ENCODE measurements at places on chromosomes 3 and 15.

GRCh38 chr3:49007771-49008528, 759 bp downstream of the WDR6 start:
- peak; percentile 75 for DNase-seq

DNA sequence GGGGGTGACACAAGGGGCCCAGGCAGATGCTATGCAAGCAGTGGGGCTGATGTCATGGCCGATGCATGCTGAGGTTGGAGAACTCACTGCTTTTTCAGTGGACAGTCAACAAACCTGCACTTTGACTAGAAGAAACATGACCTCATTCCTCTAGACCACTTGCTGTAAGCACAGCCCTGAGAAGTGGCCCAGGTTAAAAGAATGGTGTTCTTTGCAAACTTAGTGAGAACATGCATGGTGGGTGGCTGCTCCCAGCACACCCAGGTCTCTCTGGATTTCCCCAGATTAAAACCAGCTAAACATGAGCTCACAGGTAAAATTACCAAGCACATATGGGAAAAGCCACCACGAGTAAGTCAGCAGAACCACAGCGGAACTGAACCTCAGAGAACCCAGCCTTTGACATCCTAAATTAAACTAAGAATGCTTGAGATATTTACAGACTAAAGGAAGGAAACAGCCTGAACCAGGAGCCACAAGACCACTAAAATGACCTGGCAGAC, 15.5 kb downstream of the DLEC1 start:
- no peak for DNase-seq

DNA sequence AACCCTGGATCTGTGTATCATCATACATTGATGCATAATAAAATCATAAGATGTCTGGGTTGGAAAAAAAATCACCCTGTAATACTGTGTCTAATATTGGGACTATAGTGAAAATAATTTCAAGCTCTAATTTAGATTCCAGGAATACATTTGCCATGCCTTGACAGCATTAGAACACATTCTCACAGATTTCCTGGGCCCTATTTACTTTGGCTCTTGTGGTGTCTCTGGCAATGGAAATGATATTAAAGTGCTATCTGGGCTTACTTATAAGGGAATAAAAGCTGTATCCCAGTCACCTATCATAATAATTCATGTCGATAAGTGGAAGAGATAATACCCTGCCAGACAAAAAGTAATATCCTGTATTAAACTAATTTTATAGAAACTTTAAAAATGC, 472.0 kb downstream of the ZPLD1 start:
- DNase-seq: no peak

DNA sequence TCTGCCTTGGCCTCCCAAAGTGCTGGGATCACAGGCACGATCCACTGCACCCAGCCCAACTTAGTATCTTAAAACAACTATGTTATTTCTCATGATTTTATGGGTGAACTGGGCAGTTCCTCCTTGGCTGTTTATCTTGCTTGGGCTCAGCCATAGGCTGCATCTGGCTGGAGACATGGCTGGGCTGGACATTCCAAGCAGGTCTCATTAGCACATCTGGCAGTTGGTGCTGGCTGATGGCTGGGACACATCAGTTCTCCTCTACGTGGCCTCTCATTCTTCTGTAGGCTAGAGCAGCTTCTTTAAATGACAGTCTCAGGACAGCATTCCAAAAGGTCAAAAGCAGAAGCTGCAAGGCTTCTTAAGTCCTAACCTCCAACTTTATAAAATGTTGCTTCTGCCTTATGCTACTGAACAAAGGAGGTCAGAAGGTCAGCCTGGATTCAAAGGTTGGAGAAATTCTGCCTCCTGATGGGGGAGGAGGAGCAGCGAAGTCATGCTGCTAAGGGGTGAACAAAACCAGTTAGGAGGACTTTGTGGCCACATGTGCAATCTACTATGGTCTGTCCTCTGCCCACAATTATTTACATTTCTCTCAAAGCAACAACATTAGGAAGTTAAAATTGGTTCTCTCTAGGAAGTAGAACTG, 144.0 kb downstream of the AQP9 start:
- DNase-seq: no peak

DNA sequence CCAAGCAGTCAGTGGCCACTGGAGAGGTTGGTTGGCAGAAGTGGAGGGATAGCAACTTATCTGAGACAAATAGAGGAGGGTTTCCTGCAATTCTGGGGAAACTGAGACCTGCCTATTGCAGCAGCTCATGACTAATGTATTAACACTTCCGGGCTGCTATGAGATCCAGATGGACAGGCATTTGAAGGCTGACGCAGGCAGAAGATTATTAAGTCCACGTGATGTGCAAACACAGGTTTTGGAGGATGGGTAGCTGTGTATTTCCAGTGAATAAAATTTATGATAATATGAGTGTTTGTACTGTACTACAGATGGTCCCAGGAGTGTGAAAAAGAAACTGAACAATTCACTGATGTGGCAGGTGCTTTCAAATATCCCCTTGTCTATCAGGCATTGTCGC, 28.5 kb upstream of the CFAP161 start:
- no peak for DNase-seq

DNA sequence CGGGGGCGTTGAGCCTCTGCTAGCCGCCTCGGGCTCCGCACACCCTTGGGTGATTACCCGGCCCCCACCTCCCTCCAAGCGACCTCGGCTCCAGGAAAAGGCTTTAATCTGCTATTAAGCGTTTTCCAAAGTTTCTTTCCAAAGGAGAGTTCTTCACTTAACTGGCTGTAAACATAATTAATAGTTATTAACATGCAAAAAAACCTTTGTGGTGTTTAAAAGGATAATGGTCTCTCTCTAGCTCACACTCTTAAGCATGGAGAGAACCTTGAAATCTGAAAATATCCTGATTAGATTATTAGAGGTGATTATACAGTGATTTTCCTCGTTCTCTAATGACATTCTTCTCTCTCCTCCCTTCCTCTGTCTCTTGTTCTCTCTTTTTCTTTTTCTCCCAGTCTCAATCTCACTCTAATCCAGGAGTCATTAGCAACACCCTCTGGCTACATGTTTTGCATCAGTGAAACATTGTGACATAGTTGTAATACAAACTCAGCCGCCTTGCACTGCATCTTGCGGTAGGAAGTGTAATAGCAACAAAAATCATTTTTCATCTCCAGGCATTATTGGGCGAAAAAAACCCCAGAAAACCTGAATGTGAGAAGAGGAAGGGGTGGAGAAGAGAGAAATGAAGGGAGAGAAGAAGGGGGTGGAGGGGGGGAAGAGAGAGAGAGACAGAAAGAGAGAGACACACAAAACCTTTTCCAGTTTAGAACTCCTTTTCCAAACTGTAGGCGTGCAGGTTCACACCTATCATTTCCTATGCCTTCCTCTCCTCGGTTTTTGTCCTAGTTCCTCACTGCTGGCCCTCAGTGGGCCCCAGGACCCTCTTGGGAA, 24.4 kb downstream of the NR2F2 start:
- DNase-seq: no peak

GRCh38 chr3:100496711-100497261, 4.4 kb downstream of the TMEM45A start:
- no peak for DNase-seq

- peak; percentile 26 for DNase-seq
Measured at GRCh38 chr15:55267401-55268175, 22.0 kb downstream of the RAB27A start.

DNA sequence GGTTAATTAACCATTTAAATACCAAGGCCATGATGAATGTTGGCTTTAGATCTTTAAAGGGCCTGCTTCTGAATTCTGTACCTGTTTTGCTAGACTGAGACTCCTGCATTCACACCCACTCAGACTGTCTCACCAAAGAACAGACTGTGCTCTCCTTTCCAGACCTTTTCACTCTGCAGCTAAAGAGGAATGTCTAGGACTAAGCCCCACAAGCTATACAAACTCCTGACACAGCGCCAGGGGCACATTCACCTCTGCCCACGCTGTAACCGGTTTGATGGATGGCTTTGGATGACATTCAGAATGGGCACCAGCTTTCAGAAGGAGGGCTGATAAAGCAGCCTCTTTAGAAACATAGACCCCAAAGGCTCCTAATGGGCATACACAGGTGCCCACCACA, 200.1 kb downstream of the KCNMB2 start:
- DNase-seq: no peak

DNA sequence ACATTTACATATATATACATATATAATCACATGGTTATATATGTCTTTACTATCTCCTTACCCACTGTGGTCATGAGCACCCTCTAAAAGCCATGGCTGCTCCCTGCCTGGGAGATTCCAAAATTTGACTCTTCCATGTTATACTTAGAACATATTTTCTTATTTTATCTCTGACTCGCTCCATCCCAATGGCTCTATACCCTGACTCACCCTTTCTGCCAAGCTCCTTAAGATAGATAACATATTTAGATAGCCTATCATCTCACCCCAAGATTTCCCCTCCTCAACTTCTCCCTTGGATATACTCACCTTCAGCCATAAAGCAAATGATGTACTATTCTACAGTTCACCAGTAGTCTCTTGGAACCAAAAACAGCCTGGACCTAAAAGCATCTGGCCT, 65.1 kb downstream of the CD200R1L start:
- DNase-seq: no peak

DNA sequence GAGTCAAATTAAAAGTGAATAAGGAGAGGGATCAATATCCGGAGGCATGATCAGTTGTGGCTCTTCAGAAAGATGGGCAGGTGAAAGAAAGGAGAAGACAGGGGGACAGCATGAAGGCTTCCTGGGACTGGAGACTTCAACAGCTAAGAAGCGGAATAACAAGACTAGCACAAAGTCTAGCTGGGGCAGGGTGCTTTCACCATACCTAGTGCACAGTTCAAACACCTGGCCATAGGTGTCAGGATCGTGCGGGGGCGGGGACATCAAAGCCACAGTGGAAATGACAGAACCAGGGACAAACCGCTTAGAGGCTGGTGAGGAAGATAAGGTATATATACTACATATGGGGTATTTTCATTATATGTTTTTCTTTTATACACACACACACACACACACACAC, 66.2 kb upstream of the FOXP1 start:
- no peak for DNase-seq

- DNase-seq: no peak
Measured at GRCh38 chr15:29815000-29815710, 7.1 kb downstream of the TJP1 start.

- DNase-seq: no peak
Measured at GRCh38 chr15:70023064-70023768, 74.5 kb downstream of the TLE3 start.

DNA sequence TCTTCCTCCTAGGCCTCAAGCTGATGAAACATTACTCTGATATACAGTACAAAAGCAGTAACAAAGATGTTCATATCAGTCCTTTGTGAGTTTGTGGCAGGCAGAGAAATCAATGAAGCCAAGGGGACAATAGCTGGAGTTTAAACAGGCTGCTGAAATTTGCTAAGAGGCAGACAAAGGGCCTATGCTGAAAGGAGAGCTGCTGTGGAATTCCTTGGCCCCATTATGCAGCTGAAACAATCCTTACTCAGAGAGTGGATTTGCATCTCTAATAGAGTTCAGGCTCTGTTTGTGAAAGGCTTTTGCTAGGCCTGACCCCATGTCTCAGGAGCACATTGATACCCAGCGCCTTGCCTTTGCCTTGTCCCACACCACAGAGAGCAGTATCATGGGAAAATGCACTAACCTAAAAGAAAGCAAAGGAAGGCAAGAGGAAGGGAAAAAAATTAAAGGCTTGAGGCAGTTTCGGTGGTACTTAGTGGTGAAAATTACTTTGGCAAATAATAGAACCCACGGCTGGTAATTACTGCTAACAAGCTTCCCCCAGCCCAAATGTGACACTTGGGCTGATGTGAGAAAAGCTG, 195.0 kb upstream of the EPHA3 start:
- DNase-seq: no peak

- no peak for DNase-seq
Measured at GRCh38 chr3:147864754-147865354, 455.7 kb downstream of the ZIC1 start.

DNA sequence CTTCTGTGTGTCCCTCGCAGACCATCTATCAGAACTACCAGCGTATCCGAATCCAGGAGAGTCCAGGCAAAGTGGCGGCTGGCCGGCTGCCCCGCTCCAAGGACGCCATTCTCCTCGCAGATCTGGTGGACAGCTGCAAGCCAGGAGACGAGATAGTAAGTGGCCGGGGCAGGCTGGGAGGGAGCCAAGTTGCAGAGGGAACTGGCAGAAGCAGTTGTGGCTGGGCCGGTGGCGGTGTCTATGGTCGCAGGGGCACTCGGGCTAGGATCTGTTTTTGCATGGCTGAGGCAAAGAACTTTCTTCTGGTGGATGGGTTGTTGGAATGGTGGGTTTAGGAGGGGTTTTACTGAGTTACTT, 10.1 kb downstream of the MCM2 start:
- DNase-seq: no peak

GRCh38 chr3:101828276-101828675, 21.0 kb upstream of the NFKBIZ start:
- no peak for DNase-seq

- no peak for DNase-seq
Measured at GRCh38 chr15:69465253-69465652, 12.6 kb downstream of the RPLP1 start.

DNA sequence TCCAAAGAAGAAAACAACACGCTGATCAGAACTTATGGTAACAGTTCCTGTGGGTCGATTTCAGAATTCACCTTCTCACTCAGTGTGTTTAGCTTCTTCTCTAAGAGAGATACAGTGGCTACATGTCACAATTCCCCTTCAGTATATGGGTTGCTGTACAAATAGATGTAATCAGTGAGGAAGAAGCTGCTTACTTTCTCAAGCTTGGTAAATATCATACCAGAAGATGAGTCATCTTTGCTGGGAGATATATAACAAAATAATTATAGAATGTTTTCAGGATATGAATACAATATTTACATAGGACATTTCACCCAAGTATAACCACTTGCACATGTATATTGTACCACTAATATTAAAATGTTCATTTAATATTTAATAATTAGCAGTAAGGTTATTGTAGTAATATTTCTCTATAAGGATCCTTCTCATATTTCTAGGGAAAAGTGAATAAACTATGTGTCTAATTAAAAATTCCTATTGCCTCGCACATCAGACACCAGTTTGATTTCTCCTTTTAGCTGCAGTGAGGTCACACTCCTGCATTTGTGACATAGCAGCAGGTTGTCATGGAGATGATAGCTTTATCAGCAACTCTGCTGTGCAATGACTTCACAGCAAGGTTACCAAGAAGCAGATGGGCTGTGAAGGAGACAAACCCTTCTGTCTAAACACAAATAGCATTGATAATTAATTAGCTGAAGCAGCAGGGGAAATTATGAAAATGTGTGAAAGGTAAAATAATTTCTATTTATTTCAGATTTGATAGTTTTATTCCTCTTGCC, 211.4 kb downstream of the TUSC7 start:
- DNase-seq: no peak

- DNase-seq: no peak
Measured at GRCh38 chr3:55376753-55377347, 110.3 kb downstream of the WNT5A start.

GRCh38 chr15:81886591-81886990, 159.2 kb downstream of the MEX3B start:
- DNase-seq: no peak

GRCh38 chr15:63435204-63435820, 53.7 kb upstream of the CA12 start:
- no peak for DNase-seq

All from stimulated activated CD4-positive, alpha-beta T cell treated with anti-CD3 and anti-CD28 coated beads, Interleukin-1b, Interleukin-23, amount 100 ng/mL, for 1 hour (primary cell).